ENCODE measurements at places on chromosomes 3 and 15.

DNA sequence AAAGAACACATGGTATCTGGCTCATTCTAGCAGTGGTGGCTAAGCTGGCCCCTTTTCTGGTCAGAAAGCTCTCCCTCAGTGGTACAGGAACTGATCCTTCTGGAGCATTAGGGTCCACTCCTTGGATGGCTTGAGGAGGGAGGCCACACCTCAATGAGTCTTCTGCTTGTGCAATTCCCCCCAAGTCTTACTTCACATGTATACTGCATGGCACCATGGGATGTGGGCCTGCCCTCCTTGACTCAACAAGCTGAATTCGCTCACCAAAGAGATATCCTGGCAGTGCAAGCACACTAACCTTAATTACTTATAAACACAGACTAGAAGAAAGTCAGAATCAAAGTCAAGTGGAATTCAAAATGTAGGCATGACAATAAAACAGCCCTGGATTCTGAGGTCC lies 133.8 kb upstream of the SLC2A2 start:
- no peak for DNase-seq

GRCh38 chr3:39910826-39911464 lies 101.5 kb downstream of the MYRIP start:
- no peak for DNase-seq

DNA sequence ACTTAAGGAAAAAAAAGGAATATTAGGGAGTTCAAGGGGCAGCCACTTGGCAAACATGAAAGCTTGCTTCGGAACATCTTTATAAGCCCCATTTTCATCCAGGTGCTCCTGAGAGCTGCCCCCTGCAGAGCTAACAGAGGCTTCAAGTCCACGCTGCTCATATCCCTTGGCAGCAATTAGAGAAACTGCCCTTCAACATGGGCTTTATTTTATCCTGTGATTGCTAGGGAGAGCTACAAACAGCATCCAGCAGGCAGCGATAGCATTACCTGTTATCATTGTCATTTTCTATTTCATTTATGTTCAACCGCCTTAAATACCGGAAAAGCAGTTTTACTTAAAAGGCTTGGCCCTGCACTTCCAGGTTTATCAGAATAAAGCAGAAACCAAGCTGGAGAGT lies 68.4 kb upstream of the MCTP2 start:
- no peak for DNase-seq

DNA sequence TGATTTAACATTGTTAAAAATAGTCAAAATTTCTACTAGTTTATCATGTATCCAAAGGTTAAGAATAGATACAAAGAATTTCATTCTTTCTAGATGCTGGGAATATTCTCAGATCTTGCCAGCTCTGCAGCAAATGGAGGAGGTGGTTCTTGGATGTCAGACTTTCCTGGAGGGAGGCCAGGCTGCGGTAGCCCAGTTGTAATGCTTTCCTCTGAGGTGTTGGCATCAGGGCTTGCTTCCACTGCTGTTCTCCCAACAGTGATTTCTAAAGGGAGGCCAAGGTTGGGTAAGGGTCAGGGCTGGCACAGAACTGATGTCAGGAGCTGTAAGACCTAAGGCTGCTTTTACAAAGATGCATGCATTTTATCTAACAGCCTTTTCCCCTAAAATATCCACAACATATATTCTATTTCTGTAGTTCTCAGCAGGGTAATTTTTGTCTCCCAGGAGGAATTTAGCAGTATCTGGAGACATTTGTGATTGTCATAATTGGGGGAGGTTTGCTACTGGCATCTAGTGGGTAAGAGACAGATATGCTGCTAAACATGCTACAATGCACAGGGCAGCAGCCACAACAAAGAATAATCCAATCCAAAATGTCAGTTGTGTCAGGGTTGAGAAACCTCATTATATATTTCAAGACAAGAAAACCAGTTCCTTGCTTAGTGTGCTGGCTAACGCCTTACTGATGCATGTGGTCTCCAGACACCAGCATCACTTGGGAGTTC lies 42.0 kb upstream of the SPTSSB start:
- no peak for DNase-seq

DNA sequence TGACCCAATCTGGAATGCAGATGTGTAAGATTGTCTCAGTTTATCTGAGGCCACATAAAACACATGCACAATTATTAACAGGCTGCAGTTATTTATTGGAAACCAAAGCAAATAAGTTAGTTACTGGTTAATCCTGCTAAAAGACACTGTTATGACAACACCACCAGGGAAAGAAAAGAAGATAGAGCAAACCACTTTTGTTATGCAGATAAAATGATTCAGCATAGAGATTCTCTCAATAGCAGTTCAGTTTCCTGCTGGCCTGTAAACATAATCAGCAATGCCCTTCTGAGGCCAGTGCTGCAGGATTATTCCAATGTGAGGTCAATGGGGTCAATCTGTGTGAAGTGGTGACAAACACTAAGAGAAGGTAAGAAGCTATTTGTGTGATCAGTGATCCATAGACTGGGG lies 244.4 kb downstream of the ZBTB20 start:
- no peak for DNase-seq

DNA sequence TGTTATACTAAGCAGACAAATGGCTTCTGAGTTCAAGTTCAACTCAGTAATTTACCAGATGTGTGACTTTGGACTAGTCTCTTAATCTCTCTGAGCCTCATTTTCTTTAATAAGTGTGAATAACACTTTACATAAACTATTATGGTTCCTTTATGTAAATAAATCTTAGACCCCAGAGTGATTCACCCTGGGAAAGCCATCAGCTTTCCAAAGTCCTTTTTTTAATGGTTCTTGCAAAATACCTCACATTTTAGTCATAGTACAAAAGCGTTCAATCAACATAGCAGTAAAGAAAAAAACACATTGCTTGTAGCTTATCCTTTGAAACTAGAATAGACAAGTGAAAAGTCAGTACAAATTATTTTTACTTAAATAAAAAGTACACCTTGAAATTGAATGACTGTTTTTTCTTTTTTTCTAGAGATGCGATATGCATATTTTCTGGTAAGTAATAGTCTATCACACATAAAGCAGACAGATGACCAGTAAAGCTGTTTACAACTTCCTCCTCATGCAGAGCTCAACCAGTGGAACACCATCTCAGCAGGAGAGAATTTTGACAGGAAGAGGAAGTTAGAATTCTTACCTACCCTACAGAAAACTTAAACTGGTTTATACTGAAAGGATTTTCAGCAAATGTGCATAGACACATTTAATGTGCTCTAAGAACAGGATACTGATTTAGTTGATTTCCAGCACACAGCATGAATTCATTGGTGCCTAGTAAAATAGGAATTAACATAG lies 123.0 kb upstream of the AGBL1 start:
- DNase-seq, result no peak

- DNase-seq, result no peak
These were observed 4.4 kb upstream of the GPX1 start for GRCh38 chr3:49362561-49362960.

- DNase-seq, result no peak
These were observed 803 bp upstream of the B3GNT5 start for GRCh38 chr3:183252118-183252782.
